Cortex of kidney (tissue), 1 donor: ENCODE measurements at places on chromosomes 4 and X.

DNA sequence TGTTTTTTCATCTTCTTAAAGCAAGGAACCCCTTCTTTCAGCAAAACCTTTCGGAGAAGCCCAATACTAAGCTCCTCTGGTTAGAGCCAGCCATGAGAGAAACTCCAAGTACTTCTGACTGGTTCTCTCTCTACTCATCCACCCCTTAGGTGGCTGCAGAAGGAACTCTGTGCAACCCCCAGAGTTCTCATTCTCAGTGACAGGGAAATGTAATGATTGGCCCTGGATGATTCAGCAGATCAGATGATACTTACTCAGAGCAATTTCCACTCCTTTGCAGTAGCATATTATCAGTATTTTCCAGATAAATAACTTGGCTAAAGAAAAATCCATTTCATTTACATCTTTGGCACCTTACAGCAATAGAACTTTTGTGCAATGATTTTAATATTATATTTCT is 3.2 kb downstream of the SPP1 start:
- DNase-seq = no peak

DNA sequence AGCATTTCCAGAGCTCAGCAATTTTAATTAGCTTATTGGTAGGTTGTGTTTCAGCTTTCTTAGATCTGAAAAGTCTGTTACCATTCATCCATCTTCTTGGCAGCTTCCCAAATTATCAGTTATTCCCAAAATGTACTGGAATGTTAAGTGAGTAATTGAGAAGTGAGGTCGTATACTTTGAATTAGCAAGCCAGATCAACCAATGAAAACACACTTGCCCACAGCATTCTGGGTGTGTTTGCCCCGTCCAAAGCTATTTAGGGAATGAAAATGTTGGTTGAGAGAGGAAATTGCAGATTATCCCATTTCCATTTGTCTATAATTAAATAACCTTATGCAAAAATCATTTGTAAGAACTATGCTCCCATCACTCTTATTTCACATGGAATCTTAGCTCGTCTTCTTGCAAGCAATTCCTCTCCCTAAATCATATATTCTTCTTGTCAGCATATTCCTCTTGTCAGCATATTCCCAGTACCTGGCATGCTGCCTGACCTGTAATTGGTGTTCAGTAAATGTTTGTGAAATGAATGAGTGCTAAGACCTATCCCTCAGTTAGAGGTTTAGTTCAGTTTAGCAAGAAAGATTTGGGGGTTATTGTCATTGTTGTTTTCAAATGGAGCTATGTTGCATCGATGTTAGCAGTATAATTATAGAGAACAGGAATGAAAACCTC is 23.3 kb upstream of the ANTXR2 start:
- DNase-seq = no peak

DNA sequence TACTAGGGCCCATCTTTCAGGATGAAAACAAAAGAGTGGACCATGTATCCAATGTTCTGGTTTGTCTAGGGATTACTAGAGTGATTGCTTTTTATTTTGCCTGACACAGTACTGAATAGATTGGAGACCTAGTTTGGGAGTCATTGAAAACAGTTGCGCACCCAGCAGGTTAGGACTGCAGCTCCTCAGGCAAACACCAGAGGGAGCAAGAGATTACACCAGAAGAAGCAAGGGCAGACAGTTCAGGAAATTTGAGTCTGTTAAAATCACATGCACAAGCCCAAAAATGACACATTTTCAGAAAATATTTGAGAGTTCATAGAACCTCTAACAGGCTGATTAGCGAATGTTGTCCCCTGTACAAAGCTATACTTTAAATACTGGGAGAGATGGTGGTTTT is 55.6 kb downstream of the CYLC1 start:
- DNase-seq = no peak

DNA sequence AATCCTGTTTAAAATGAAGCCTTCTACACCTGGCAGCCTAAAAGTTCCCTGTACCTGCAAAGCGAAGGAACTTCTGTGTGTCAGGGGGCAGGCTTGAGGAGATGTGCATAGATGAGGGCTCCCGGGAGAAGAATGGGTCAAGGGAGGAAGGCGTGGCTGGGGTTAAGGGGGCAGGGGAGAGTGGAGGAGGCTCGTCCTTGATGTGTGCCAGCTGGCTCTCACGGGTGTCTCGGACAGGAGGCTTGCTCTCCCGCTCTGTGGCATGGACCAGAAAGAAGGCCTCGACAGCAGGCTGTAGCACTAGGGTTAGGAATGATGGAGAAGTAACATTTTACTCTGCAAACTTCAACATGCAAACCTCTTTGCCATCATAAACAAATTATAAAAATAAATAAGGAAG is 104.6 kb upstream of the HSD17B10 start:
- DNase-seq = no peak

GRCh38 chr4:160370046-160370445 is 1267.2 kb downstream of the RAPGEF2 start:
- no peak for DNase-seq

DNA sequence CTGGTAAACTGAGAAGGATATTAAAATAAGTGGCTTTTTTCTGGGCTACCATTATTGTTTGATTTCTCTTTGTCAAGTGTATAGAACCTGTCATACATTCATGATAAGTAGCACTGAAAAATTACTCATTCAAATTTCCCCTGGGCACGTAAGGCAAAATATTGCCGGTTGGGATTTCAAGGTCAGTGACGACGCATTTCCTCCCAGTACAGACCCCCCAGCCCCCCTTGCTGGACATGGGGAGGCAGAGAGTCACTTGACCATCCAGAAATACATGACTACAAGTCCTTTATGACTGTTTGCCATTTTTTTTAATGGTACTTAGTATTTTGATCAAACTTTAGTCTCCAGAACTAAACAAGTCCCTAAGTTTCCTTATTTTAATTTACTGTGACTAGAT is 6.8 kb upstream of the MND1 start:
- DNase-seq = no peak

GRCh38 chrX:49784747-49785280 is 44.3 kb upstream of the PAGE4 start:
- no peak for DNase-seq
